ENCODE measurements at places on chromosomes 5 and 9. TPM values are rescaled to one million over a fixed set of nuclear protein-coding genes. Genes with fewer than 3 reads are reported as not detected.

GRCh38 chr5:178630475-178630930 lies 3.7 kb upstream of the CLK4 start:
- no peak for DNase-seq

ACER2 gene
- 7.2 TPM for polyA plus RNA-seq

- no peak for DNase-seq
These were observed 58.5 kb upstream of the SUB1 start for GRCh38 chr5:32526810-32527209.

DNA sequence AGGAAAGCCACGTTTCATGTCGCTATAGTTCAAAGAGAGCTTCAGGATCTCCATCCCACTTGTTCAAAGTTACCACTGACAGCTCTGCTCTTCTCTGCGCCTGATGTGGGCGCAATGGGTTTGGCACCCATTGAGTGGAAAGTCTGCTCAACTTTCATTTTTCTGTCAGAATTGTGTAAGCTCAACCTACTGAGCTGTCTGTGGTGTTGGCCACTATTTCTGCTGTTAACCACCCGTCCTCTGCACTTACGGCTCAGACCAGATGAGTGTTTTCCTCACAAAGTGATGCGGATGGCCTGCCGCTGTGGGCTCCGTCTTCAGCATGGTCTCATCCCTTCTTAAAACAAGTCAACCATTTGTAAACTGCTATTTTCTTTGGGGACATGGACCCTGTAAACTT lies 131.2 kb downstream of the WNK2 start:
- DNase-seq, result no peak

SLC6A19 gene
- polyA plus RNA-seq, result 51.8 TPM

GRCh38 chr9:15416880-15417279 lies 5.8 kb upstream of the SNAPC3 start:
- DNase-seq, result no peak

DNA sequence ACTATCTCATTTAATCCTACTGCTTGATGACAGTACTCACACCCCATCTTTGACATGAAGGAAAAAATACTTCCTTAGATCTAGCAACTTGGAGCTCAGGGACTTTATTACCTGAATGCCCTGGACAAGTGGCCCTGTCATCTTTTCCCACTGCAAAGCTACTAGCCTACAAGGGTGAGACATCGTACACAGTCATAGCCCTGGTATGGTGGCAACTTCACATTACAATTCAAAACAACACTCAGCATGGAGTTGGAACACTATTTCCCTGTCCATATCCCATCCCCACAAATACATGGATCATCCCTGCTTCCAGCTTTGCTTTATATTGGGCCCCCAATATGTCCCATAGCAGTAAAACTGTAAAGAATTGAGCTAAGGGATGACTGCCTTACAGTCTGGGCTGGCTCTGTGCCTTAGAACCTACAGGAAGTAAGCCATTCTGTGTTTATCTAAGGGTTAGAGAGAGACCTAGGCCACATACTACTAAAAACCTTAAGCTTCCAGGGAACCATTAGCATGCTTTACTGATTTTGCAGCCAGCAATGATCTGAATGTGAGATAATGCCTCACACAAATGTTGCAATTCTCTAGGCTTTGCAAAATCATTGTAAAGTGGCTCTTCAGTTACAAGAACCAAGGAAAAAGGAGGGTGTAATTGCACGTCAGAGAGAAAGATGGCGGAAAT lies 55.9 kb downstream of the OTULIN start:
- no peak for DNase-seq

CDKN2A gene
- not detected for polyA plus RNA-seq

PRSS3 gene
- 1.2 TPM for polyA plus RNA-seq

DNA sequence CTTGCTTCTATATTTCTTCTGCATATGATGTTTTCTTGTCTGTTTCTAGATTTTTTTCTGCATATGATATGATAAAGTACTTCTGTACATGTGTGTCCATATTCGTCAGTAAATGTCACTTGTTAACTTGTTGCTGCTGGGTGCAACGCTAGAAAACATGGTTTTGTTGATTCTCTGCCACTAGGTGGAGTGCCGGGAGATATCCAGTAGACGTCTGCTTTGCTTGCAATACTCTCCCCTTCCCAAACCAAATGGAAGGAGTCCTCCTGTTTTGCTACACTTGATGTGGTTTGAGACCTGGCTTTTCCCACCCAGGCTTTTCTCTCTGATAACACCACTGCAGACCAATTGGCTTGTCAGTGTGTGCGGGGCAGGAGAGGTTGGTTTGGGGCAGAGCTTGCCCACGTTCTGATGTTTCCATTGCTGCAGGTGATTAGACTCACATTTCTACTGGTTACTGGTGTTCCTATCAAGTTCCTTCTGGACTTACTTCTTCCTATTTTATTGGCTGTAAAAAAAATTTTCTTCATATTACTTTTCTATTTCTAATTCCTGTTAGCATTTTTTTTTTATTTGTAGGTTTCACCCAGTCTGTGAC lies 900.0 kb upstream of the CDH10 start:
- peak; percentile 3 for DNase-seq

CSF1R gene
- polyA plus RNA-seq, result 18.6 TPM

DNA sequence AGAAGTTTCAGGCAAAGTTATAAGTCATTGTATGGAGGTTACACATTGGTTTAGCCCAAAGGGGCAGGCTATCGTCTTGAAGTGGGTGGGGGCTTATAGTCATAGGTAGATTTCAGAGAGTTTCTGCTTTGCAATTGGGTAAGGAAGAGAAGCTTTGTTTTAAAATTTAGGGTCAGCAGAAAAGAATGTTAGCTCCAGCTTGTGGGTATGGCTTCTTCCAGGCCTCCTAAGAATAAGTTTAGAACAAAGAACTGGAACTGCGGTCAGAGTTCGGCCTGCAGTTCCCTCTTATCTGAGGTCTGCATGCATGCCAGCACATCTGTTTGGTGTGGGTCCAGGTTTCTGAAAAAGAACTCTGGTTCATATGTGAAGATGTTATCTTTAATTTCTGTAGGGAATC lies 96.1 kb downstream of the CYFIP2 start:
- no peak for DNase-seq

GRCh38 chr5:121982893-121983285 lies 21.1 kb downstream of the SRFBP1 start:
- DNase-seq, result no peak

DNA sequence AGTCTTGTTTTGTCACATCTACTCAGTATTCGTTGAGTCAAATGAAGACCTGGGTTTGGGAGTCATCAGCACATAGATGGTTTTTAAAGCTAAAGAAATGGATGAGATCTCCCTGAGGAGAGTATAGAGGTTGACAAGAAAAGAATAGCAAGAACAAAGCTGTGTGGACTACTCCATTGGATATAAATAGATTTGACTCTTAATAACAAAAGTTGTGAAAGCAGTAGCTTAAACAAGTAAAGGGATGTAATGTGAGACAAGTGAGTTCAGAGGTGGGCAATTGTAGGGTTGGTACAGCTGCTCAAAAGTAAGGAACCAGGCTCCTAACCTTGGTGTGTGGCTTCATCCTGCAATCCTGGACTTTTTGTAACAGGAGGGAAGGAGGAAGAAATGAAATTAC lies 49.3 kb downstream of the CSNK1G3 start:
- DNase-seq, result no peak

GRCh38 chr5:157607371-157608161 lies 32.0 kb upstream of the ADAM19 start:
- DNase-seq, result no peak

TMEM174 gene
- 17.2 TPM for polyA plus RNA-seq

DNA sequence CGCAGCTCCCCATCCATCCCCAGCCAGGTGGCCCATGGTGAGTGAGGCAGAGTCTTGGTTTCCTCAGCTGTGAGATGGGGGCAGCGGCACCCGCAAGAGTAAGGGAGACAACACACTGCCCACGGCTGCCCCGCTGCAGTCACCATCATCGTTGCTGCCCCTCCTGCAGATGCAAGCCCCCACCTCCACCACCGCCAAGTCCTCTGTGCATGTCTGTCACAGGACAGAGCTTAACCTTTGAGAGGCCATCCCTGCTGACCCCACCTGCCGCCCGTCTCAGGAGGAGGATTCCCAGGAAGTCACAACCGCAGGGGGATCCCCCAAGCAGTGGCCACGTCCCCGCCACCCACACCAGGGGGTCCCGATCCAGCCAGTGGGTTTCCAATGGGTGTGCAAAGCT lies 113.7 kb downstream of the VAV2 start:
- DNase-seq, result no peak

GRCh38 chr9:111036429-111036789 lies 1.9 kb downstream of the LPAR1 start:
- DNase-seq, result peak; percentile 18

DNA sequence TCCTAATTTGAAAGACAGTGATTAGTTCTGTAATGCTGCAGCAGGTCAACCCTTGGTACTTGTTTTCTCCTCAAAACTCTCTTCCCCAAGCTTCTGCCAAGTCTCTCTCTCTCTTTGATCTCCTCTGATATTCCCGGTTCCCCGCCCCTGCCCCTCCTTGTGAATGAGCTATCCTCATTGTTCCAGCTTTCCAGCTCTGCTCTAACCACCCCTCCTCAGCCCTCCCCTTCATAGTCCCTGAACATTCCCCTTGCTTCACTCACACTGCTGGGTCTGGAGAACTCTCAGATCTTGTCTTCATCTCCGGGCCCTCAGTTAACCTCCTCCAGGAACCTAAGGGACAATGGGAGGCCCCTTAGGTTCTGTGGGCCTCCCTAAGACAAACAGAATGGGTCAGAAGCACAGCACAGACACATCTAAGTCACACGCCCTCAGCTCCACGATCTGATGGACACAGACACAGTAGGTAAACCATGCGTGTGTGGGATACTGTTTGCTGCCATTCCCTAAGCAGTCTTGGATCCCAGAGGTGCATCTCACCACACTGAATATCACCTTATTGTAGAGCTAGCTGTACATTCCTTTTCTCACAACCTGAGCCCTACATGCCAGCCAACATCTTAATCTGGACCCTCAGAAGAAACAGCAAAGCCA lies 17.4 kb upstream of the LARP1 start:
- DNase-seq, result no peak

DNA sequence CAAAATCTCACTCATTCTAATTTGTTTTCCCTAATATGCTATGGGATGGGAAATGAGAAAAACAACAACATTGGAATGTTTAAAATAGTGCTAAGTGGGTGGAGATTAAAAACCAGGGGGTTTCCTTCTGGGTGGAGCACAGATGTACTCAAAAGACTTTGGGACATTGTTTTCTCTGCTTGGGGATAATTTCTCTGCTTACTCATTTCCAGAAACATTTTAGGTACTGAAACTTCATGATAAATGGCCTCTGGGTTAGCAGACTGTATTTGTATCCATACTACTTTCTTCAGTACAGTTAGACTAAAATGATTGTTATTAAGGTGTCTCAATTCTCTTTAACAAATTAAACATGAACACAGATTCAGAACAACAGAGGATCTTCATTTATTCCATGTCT lies 17.4 kb downstream of the ELOVL7 start:
- DNase-seq, result no peak

PTPRD gene
- 114 TPM for polyA plus RNA-seq

IL3 gene
- polyA plus RNA-seq, result not detected

DNA sequence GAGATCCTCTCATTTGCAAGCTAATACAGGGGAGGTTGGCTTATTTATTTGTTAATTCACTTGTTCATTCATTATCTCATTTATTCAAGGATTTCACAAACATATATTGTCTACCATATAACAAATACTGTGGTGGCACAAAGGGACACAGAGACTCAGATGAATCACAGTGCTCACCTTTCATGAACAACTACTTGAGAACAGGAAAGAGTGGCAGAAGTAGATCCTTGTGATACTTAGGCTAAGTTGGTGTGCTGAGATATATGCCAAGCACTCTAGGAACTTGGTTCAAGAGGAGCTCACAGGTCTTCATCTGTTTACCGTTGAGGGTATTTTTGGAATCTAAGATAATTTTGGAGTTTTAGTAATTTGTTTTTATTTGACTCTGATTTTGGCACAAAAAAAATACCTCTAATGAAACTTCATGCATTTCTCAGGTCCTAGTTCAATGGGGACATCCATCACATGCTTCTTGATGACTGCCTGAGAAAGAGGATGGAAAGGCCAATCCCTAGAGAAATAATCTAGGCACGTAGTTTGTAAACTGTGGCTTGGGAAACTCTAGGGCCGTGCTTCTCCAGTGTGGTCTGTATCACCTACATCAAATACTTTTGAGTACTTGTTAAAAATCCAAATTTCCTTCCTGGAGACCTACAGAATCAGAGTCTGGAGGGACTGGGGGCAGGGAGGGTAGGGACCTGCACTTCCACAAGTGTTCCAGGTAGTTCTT lies 113.3 kb downstream of the OSTF1 start:
- no peak for DNase-seq

DNA sequence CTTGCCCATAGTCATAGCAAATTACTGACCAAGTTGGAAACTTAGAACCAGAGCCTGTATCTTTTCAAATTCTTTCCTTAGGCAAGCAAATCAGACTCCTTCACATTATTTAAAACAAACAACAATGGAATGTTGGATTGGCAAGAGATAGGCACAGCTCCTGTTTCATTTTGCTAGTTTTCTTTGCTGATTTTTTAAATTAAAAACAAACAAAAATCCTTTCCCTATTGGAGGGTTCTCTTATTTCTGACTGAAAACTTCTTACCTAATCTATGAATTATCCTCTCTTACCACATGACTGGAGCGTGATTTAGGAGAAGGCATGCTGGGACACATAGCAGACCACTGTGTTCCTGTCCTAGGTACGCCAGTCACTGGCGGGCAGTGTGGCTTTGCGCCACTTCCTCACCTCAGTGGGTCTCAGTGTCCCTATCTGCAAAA lies 63.0 kb downstream of the TTC39B start:
- no peak for DNase-seq

C9 gene
- polyA plus RNA-seq, result 0.32 TPM

DNA sequence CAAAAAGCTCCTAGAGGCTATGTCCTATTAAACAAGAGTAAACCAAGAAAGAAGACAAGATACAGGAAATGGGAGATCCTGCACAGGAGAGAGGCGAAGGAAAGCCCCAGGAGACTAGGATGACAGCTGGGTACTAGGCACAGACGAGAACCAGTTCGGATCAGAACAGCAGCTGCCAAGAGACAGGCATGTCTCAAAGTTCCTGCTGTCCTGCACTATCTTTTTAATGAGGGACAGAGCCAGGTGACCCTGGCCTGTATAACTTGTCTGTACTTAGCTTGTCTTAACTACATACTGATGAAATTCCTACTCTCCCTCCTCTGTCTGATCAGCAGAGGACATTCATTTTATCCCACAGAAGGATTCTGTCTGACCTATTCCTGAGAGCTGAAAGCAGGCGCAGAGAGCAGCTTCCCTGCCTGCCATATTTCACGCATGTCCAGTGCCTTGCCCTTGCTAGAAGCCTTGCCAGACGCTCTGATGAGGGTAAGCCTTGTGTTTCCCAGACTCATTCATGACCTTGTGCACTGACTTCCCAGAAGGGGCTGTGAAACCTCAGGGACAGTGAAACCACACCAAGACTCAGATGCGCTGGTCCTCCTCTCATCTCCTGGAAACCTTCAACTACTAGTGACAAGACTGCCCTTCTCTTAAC lies 24.7 kb downstream of the TSC1 start:
- DNase-seq, result no peak

- no peak for DNase-seq
These were observed 106.4 kb upstream of the CCNG1 start for GRCh38 chr5:163330723-163331668.
